ENCODE measurements at places on chromosomes 6 and 20.
A peak's percentile ranks its signal among the peaks of the same experiment; 100 is the strongest.

DNA sequence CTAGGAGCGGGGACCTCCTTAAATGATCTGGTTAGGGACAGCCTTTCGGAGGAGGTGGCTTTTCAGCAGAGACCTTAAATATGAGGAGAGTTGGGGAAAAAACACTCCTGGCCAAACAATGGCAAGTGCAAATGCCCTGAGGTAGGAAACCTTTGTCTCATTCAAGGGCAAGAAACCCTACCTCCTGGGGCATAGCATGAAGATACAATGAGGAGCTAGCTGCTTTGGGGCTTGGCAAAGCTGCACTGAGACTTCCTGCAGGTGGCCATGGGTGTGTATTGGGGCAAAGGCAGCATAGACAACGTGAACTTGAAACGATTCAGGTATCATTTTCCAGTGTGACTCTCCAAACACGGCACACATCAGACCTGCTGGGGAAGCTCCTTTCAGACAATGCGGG lies 30.7 kb downstream of the PMEPA1 start:
- DNase-seq = no peak

- no peak for DNase-seq
Observed at GRCh38 chr6:11754625-11755271, 23.9 kb downstream of the ADTRP start.

- DNase-seq = peak; percentile 45
Observed at GRCh38 chr6:111096246-111096645, 8.9 kb downstream of the SLC16A10 start.

DNA sequence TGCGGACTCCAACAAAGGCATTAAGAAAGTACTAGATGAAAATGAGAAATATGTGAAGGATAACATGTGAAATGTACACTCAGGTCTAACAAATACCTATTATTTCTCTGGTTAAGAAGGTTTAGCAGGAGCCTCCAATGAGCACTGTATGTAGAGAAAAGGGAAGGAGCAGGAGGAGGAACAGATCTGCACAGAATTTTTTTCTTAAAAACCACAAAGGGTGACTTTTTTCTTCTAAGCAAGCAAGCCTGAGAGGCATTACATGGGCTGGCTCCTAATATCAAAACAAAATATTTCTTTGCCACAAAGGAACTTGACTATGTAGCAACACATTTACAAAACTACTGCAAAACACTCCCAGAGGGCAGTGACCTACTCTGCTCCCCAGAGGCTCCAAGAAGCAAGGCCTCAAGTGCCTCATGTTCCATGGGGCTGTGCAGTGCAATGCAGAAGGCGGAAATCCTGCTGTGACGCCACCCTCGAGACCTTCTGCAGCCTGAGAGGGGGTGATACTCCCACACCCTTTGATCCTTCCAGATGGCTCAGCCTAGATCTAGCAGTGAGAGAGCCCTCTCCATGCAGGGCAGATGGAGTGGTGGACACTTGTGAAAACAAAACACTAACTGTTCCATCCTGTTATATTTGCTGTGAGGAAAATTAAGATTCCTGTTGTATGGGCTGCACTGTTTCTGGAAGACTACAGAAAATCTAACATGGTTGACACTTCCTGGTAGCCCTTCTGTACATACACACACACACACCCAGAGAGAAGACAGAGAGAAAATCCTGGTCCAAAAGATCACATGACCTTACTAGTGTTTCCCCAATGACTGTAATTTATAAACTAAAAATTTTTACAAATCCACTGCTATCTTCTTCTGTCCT lies 36.0 kb upstream of the SMIM29 start:
- no peak for DNase-seq

GRCh38 chr6:65569505-65569904 lies 137.5 kb downstream of the EYS start:
- no peak for DNase-seq

- no peak for DNase-seq
Observed at GRCh38 chr6:143877584-143878271, 13.5 kb downstream of the ZC2HC1B start.
